ENCODE measurements at places on chromosomes 2 and 18.
A peak's percentile ranks its signal among the peaks of the same experiment; 100 is the strongest.

GRCh38 chr2:113175042-113175628 lies 1.4 kb downstream of the PSD4 start:
- DNase-seq, result peak; percentile 90

GRCh38 chr2:8684878-8685696 lies 3.2 kb downstream of the ID2 start:
- DNase-seq, result peak; percentile 60

- DNase-seq, result no peak
Measured at GRCh38 chr2:169119851-169120250, 50.5 kb downstream of the DHRS9 start.

- DNase-seq, result no peak
Measured at GRCh38 chr2:168097431-168097830, 150.0 kb downstream of the STK39 start.
